ENCODE measurements at places on chromosomes 4 and X.

GRCh38 chrX:153226344-153227185, 47.5 kb downstream of the MAGEA1 start:
- no peak for DNase-seq

- DNase-seq: no peak
Measured at GRCh38 chr4:76060506-76060905, 14.0 kb upstream of the ART3 start.

DNA sequence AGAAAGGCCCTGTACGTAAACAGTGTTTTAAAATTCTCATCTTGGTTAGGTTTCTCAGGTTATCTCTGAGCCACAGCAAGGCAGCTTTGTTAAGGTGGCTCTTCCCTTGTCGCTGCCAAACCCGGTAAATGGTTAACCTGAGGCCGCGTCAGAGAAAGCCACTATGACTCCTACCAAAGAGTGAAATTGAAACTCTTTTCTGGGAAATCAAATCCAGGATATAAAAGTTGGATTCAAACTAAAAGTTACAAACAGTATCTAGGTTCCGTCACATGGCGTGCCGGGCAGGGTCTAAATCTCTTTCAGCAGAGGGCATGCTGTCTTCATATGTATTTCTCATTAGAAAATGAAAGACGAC, 433 bp downstream of the MMAA start:
- DNase-seq: no peak

DNA sequence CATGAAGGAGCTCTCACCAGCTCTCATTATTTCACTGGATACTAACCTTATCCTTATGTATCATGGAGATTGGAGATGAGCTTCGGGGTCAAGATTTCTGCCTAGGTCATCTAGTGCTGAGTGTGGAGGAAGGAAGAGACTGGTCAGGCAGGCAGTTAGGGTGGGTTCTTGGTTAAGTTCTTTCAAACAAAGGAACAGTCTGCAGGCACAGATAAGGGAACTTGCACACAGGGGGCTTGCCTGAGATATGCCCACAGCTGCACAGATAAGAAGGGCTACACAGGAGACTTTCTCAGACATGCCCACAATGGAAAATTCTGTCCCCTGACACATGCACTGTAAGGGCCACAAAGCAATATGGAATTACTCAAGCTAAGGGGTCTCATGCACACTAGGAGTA, 904.1 kb downstream of the NLGN4X start:
- no peak for DNase-seq

DNA sequence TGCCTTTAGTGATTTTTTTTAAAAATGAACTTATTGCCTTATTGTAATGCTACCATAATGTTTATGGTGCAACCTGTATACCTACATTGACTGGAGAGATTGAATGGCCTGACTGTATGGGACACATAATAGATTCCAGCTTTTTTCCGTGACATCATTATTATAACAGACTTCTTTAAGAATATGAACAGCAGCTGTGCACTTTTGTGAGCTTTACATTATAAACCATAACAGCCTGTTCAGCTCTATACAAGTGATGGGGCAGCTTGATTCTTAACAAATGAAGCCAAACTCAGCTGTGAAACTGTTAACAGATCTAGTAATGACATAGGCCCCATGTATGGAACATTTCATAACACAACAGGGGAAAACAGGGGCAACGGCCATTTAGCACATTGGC, 187.0 kb downstream of the BMPR1B start:
- DNase-seq: no peak

GRCh38 chrX:53711436-53711835, 24.9 kb upstream of the HUWE1 start:
- no peak for DNase-seq

GRCh38 chr4:8905226-8905772, 33.7 kb upstream of the HMX1 start:
- no peak for DNase-seq

- DNase-seq: no peak
Measured at GRCh38 chr4:150212927-150213326, 134.7 kb downstream of the DCLK2 start.

DNA sequence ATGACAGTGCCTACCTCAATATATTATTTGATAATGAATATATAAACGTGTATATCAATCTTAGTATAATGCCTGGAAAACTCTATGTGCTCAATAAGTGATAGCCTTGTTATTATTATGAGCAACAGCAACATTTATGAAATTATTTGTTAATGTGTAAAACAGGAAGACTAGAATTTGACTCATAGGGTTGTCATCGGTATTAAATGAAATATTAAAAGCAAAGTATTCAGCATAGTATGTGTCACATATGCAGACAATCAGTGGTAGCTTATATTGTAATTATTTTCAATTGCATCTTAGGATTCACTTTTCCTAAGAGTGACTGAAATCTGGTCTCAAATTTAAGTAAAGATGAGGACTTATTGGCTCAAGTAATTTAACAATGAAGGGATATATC, 24.6 kb downstream of the SPANXD start:
- no peak for DNase-seq

- DNase-seq: peak; percentile 67
Measured at GRCh38 chr4:106062452-106062875, 167.2 kb downstream of the NPNT start.

GRCh38 chr4:24380957-24381665, 203.2 kb downstream of the DHX15 start:
- no peak for DNase-seq

DNA sequence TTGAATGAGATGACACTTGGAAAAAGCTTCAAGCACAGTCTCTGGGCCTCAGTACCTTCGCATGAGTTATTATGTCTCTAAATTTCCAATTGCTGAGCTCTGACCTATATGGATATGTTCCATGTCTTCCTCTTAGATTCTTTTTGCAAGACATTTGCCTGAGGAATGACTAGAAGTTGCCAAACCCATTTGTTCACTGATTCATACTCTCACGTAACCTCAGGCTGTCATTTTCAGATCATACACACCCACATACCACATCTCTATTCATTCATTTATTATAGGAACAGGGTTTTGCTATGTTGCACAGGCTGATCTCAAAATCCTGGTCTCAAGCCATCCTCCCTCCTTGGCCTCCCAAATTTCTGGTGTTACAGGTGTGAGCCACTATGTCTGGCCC, 2137.1 kb upstream of the TENM3 start:
- DNase-seq: peak; percentile 1

GRCh38 chr4:101155368-101155767, 192.0 kb downstream of the PPP3CA start:
- DNase-seq: no peak

DNA sequence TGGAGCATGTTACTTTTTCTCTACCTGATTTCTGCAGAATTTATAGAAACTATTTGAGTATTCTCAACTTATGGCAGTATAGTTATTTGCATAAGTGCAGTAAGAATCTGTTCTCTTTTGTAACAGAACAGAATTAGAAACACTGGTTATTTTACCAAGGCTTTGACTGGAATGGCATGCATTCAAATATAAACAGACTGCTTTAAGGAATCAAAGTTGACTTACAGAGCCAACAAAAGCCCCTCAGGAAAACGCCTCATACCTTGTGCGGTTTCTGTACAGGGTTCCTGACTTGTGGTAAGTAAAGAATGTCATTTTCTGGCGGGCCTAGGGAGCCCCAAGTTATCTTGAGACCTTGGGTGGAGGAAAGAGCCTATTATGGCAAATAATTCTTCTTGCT, 97.1 kb downstream of the GPR143 start:
- DNase-seq: no peak

- peak; percentile 13 for DNase-seq
Measured at GRCh38 chrX:38891641-38892413, 90.6 kb downstream of the MID1IP1 start.

DNA sequence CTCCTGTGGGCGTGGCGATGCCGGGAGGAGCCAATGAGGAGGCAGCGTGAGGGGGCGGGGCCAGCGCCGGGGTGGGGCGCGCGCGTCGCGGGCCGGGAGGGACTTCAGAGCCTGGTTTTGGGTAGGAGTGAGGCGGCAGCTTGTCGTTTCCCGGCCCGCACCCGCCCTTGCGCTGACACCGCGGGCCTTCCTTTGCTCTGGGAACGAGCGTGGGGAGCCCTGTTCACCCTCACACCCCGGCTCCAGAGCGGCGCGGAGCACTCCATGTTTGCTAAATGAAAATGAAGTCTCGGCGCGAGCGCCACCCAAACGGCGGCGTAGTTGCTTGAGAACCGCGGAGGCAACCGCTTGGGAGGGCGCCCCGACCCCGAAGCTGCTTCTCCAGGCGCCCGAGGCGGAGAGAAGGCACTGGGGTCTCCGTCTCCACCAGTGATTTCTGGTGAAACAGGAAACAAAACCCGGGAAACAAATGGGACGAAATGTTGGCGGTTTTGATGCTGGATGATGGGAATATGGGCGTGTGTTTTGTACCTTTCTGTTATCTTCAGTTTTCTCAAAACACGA, 497 bp upstream of the GRPEL1 start:
- DNase-seq: no peak

DNA sequence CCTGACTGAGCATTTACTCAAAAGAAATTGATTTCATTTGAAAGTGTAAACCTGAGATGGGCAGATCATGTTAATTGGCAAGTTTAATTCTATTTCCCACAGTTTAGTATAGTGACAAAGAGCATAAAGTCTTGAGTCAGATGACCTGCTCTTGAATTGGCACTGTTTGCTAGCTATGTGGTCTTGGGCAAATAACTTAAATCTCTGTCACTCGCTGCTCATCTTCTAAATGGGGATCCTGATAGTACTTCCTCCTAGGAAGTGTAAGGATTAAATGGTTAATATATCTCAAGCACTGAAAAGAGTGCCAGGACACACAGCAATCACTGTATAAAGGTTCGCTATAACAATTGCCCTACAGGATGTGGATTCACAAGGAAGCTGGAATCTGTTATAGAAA, 242.8 kb upstream of the JADE1 start:
- DNase-seq: no peak

DNA sequence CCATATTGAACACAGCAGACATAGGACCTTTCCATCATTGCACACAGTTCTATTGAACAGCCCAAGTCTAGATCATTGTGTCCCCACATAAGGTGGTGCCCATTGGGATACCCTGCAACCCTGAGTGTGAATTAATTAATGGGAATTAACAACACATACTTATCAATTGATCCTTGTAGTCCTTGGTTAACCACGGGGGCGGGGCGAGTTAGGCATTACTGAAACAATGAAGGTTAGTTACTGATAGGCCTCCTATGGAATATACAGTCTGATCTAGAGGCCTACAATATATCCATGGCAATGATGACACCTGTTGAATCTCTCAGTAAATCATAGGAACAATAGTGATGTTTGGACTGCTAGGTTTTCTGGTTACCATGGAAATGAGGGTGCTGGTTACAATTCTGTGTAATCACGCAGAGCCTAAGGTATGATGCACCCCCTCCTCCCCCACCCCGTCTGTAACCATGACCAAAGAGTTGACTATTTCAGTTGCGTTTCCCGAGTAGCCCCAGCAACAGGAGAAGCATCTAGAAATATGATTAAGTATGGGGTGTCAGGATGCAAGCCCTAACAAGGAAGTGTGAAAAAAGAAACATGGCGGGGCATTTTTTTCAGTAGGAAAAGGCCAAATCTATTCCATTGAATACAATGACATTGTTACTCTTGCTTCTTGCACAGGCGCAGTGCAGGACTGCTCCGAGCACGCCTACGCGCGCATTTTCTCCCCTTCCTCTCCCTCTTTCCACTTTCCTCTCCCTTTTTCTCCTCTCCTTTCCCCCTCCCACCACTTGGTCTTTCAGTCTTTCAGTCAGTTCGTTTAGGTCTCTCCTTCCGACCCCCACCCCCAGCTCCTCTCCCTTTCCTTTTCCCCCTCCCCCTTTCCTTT, 677 bp upstream of the NONO start:
- DNase-seq: no peak

DNA sequence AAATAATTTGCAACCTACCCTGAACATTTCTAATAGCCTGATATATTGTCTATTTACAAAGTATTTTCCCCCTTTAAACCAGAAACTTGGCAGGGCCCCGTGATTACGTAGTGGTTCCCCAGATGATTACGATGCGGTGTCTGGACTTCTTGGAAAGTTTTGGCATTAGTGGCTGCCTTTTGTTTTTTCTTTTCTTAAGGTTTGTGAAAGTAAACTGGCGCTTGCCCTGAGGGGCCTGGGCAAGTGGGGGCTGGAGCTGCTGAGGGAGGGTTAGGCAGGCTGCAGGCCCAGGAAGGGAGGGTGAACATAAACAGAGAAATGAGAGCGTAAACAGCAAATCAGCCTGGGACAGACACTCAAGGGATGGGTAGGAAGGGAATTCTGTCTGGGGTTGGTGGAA, 123.6 kb upstream of the MSX1 start:
- no peak for DNase-seq

GRCh38 chrX:3346501-3347259, at the start of gene MXRA5:
MXRA5 (minus strand) TSS chrX:3346652; CDS start chrX:3343833, 2,819 bp downstream.
- no peak for DNase-seq

GRCh38 chrX:46376246-46376885, 168.9 kb downstream of the ZNF674 start:
- peak; percentile 33 for DNase-seq

DNA sequence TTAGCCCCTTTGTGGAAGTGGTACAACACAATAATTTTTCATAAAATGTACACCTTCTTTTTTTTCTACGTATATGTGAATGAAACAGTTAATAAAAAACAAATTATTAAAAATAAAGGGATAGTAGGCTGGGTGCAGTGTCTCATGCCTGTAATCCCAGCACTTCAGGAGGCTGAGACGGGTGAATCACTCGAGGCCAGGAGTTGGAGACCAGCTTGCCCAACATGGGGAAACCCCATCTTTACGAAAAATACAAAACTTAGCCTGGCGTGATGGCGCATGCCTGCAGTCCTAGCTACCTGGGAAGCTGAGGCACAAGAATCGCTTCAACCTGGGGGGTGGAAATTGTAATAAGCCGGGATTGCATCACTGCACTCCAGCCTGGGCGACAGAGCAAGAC, 244.9 kb downstream of the RAPGEF2 start:
- no peak for DNase-seq

GRCh38 chr4:77360451-77360850, 203.4 kb downstream of the CCNG2 start:
- no peak for DNase-seq

- no peak for DNase-seq
Measured at GRCh38 chr4:62327612-62328297, 1127.6 kb downstream of the ADGRL3 start.

DNA sequence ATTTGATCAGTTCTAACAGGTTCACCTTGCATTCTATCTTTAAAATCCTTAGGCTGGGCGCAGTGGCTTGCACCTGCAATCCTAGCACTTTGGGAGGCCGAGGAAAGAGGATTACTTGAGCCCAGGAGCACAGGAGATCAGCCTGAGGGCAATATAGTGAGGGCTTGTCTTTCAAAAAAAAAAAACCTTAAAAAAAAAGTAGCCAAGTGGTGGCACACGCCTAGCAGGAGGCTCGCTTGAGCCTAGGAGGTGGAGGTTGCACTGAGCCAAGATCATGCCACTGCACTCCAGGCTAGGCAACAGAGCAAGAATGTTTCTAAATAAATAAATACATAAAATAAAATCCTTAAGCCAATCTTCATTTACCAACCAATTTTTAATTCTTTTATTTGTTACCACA, 75.6 kb downstream of the PRSS12 start:
- DNase-seq: no peak

DNA sequence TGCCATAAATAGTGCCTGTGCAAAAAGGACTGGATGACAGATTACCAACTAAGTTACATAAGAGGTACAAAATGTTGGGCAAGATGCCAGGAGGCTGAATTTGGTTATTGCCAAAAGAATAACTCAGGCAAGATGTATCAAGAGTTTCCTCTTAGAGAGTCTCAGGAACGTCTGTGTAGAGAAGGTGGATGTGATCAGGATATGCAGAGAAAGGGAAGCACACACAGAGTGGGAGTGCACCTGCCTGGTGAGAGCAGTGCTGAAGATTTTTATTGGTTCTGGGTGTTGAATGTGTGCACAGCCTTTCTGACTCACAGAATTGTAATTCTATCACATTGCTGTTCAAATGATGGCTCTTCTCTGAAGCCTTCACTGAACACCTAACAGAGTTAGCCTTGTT, 156.8 kb upstream of the HS3ST1 start:
- no peak for DNase-seq
